ENCODE measurements at places on chromosomes 1 and 21.

DNA sequence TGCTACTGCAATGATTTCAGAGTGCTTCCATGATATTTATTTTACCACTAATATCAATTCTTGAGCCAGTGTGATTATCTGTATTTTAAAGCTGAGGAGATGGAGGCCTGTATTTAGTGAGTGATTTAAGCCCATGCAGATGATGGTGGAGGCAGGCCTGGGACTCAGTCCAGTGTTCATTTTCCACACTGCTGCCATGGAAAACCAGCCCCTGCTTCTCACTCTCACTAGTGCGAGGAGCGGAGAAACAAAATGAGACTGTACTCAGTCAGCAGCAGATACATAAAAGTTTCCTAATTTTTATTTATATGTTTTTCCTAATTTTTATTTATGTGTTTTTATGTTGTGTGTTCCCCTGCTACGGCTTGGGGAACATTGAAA is 32.8 kb downstream of the LRRC8B start:
- no peak for DNase-seq

GRCh38 chr1:74399249-74399648 is 113.2 kb downstream of the LRRC53 start:
- DNase-seq = no peak

DNA sequence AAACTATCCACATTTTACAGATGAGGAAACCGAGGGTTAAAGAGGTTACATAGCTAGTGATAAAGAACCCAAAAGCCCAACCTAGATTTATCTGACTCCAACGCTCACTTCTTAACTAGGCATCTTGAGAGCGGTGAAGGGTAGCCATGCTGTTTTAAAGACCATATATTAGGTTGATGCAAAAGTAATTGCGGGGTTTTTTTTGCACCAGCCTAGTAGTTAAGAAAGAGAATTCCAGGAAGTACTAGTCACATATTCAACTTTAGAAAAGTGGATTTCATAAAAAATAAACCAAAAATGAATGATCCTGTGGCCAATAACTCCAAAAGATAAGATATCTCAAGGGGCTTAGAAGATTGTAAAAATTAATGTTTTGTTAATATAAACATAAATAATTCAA is 162.1 kb downstream of the GLUL start:
- no peak for DNase-seq

DNA sequence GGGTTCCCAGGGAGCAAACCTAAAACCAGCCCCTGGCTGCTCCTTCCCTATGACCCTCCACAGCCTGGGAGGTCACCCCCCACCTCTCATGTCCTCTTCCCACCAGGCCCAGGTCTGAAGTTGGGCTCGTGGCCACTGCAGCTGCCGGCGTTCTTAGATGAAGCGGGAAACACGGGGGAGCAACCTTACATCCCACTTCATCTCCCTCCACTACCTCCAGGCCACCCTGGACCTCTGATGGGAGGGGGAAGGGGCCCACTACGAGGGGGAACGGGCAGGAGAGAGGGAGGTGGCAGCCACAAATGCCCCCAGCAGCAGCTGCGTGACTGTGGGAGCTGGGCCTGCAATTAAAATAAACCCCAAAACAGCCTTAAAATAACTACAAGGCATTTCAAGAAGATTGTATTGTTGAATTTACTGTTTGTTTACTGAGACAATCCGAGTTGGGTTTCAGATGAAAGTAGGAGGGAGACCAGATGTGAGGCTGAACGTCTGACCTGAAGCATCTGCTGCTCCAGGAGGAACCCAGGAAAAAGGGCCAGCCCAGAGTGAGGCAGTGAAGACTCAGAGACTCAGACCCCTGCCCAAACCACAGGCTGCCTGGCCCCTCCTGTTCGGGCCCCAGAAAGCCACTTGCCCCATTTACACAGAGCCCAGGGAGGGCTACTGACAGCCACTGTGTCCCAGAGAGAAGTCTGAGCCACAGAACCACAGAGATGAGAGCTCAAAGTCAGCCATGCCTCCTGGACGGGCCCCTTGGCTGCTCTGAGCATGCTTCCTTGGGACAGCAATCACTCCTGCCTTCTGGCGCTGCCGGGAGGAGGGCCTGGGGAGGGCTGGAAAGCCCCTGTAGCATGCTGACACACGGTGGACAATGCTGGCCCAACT is 59.8 kb downstream of the GLIS1 start:
- no peak for DNase-seq

DNA sequence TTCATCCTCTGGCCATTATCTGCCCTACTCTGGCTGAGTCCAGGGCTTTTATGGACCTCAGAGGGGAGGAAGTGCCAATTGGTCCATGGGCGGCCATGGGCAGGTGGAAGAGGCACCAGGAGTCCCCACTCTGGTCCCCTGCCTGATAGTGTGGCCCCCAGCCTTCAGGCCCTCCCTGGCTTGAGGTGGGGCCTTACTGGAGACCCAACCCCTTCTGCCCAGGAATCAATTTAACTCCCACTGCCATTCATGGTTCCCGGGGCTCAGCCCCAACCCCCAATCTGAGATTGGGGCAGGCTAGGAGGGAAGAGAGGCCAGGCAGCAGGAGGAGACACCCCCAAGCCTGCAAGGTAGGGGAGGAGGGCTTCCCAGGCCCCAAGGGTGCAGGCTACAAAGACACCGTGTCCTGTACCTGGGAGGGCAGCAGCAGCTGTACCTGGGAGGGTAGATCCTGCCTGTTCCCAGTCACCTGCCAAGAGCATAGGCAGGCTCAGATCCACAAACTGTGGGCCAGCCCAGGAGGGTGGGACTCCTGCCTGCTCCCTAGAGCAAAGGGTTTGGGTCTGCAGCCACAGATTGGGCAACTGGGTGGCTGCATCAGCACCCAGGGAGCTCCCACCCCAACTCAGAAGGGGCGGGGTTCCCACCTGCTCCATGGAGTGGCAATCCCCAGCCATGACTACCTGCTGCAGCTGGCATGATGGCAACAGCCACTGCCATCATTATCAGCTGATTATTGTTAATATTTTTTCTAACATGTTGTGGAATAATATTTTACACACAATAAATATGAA is 1044.1 kb upstream of the B3GALT2 start:
- no peak for DNase-seq

- no peak for DNase-seq
Observed at GRCh38 chr1:245475126-245475525, 320.3 kb downstream of the KIF26B start.

DNA sequence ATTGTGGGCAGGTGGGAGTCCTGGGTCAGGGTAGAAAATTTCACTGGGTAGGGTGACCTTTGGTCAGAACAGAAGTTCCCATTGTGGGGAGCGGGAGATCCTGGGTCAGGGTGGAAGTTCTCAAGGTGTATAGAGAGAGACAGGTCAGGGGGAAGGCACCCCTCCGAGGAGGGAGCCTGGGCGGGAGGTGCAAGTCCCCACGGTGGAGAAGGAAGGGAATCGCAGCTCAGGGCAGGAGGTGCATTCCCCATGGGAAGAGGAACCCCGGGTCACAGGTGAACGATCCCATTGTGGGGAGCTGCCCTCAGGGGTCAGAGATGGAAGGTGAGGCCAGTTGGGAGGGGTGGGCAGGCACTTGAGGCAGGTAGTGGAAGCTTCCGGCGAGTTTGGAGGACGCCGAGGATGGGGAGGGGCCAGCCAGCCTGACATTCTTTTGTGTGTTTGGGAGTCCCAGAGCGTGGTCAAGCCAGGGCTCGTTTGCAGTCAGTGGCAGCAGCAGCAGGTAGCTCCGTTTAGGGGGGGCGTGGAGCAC is 637 bp downstream of the LYPLA2 start:
- DNase-seq = no peak

DNA sequence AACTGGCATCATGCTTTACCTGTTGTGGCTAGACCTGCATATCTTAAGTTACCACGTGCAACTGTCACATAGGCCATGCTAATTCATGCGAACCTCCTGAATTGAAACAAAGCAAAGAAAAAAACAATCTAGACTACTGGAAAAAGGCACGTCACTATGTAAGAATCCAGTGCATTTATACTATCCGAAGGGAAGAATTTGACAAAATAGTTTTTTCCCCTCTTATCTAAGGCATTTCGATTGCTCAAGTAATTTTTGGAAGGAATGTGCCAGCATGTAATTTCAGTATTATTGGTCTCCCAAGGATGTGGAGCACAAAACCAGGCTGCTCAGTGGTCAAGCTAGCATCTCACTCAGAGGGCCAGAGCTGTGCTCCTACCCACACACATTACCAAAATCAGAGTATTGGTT is 31.5 kb upstream of the C1orf198 start:
- no peak for DNase-seq

GRCh38 chr1:15184436-15185241 is 31.1 kb downstream of the TMEM51 start:
- no peak for DNase-seq

DNA sequence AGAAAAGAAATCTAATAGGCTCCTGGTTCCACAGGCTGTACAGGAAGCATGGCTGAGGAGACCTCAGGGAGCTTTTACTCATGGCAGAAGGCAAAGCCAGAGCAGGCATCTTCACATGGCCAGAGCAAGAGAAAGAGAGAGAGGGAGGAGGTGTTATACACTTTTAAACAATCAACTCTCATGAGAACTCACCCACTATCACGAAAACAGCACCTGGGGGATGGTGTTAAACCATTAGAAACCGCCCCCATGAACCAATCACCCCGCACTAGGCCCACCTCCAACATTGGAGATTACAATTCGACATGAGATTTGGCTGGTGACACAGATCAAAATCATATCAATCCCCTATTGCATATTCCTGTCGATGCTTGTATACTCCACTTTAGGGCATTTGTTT is 93.5 kb downstream of the MRPL39 start:
- no peak for DNase-seq

GRCh38 chr1:207503950-207504349 is 8.0 kb downstream of the CR1 start:
- DNase-seq = no peak

DNA sequence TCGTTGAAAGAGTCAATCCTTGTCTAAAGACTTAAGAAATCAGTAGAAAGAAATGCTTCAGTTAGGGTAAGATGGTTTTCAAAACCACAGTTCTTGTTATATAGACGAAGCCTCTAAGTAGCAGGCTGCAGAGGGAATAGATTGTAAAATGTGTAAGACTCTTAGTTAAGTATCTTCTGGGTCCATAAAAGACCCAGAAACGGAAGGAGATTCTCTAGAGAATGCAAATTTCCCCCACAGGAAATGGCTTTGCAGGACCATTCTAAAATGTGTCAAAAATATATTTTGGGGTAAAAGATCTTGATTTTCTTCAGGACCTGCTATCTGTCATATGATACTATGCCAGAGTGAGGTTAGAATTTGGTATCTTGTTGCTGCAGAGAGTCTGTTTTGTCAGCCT is 13.4 kb downstream of the OR2T1 start:
- DNase-seq = no peak

DNA sequence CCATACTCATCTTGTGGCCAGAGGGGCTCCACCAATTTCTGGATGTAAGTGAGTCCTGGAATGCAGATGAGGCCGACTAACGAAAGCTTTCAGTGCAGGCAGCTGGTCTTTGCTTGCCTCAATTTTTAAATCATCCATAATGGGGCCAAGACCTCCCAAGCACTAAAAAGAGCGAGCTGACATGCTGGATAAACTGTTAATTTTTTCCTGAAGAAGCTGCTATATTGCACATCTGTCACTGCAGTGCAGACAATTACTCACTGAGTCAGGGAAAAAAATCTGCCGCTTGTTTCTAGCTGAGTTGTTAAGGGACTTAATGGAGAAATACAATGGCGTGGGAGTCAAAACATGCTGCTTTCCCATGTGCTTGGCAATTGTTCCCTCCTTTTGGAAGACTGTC is 205.5 kb downstream of the GPATCH2 start:
- DNase-seq = no peak

- no peak for DNase-seq
Observed at GRCh38 chr1:111963985-111964738, 25.3 kb downstream of the KCND3 start.

DNA sequence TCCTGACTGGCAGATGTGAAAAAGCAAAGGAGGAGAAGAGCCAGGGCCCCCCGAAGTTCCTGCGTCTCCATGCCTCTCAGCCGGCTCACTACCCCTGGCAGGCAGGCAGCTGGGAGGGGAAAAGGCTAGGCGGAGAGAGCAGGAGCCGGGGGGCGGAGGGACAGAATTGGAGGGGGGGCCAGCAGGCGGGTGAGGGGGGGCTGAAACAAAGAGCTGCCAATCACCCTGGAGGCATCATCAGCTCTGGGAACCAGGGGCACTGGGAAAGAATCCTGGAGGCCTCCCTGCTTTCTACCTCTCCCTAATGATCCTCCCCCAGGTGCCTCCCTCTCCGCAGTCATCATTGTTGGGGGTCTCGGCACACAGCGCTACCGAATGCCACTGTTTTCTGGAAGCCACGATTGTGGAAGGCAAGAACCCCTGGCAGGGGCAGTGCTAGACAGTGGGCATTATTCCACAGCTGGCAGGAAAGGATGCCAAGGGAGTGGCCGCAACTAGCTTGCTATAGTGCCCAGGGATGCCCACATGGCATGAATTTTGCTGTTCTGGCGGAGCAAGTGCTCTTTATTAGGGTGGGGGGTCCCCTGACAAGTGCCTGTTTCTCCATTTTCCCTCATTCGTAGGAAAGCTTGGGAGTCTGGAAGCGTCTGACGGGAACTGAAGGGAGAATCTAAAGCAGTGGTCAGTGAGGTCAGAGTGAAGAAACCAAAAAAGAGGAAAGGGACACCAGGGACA is at the start of gene THBS3:
TSS of gene THBS3 (minus strand) at position 92 of the 735 bp plus-strand sequence. CDS start at position 71, 21 bp downstream.
- DNase-seq = no peak
